ENCODE measurements at places on chromosomes 13 and 19.

GRCh38 chr19:41959056-41960053, at the start of gene RABAC1:
Gene RABAC1, minus strand, starts transcription at chr19:41959321. Its CDS starts 29 bp downstream, at chr19:41959292.
- peak; percentile 96 for DNase-seq

- DNase-seq, result no peak
These were observed 118.4 kb upstream of the SLC7A1 start for GRCh38 chr13:29713839-29714238.

- no peak for DNase-seq
These were observed at the start of gene MISP for GRCh38 chr19:750640-751423. Gene MISP, plus strand, starts transcription at chr19:751112. Its CDS starts 5,835 bp downstream, at chr19:756947.

GRCh38 chr13:21058361-21058760, 3.0 kb downstream of the LATS2 start:
- DNase-seq, result no peak

DNA sequence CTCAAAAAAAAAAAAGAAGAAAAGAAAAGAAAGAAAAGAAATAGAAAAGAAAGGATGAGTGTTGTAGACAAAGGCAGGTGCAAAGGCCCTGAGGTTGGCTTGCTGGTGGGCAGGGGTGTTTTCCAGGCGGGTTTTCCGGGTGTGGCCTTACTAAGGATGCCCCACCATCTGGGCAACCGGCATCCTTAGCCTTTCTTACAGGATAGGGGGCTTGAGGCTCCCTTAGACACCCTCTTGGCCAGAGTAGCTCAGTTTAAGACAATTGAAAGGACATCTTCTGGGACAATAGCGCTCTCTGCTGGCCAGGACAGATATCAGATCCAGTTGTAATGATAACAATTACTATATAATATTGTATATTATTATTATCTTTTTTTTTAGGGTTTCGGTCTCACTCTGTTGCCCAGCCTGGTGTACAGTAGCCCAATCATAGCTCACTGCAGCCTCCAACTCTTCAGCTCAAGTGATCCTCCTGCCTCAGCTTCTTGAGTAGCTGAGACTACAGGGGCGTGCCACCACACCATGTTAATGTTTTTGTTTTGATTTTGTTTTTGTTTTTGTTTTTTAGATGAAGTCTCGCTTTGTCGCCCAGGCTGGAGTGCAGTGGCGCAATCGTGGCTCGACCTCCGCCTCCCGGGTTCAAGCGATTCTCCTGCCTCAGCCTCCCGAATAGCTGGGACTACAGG, 1.4 kb upstream of the QTRT1 start:
- DNase-seq, result no peak

- DNase-seq, result no peak
These were observed 8.2 kb upstream of the BBC3 start for GRCh38 chr19:47239152-47239551.

GRCh38 chr19:47625650-47626049, 16.7 kb downstream of the BICRA start:
- no peak for DNase-seq

DNA sequence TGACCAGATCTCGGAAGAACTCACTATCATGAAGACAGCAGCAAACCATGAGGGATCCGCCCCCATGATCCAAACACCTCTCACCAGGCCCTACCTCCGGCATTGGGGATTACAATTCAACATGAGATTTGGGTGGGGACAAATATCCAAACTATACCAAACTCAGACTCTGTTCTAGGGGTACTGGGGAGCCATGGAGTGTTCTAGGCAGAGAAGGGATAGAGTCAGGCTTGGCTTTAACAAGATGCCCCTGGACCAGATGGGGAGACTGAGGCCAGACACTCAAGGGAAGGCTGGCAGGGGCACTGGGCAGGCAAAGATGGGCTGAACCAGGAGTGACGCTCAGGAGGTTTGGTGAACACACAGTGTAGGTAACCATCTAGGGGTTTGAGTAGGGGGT, 11.9 kb upstream of the SCN1B start:
- DNase-seq, result no peak

GRCh38 chr13:98984118-98984517, 6.3 kb upstream of the DOCK9 start:
- DNase-seq, result no peak

DNA sequence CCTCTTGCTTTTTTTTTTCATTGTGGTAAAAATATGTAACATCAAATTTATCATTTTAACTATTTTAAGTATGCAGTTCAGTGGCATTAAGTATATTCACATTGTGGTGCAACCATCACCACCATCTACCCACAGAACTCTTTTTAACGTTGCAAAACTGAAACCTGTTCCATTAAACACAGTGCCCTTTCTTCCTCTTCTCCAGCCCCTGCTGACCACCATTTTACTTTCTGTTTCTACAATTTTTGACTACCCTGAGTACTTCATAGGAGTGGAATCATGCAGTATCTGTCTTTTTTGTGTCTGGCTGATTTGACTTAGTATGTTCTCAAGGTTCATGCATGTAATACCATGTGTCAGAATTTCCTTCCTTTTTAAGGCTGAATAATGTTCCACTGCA, 153.1 kb downstream of the FGF9 start:
- no peak for DNase-seq

- DNase-seq, result no peak
These were observed 3.3 kb upstream of the KCNC3 start for GRCh38 chr19:50332244-50333038.

DNA sequence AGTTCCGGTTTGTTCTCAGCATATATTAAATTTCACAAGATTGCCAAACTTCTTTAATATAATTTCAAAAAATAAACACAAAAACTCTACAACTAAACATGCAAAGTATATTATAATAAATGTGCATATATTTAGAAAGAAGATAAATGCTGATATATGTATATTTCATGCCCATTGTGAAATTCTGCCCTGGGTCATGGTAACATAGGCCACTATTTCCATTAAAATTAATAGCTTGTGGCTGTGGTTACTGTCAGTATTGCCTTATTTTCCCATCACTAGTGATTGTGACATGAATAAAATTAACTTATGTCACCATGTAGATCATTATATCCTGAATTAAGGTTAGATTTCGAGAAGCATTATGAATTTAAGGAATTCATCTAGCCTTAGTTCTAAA, 410.9 kb downstream of the DACH1 start:
- no peak for DNase-seq

DNA sequence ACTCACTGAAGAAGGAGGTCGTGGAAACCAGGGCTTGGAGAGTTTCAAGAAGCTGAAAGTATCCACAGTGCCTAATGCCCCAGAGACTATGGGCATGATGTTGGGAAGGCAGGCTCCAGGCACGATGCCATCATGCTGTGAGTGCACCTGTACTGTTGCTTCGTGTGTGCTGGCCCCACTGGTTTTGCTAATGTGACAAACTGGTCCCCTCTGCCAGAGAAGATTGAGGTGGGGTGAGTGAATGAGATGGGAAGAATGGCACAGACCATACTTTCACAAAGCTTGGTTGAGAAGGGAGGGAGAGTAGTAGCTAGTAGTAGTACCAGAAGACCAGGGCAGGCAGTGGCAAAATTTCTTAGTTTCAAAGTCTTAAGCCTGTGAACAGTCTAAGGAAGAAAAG, 19.0 kb upstream of the POP4 start:
- DNase-seq, result no peak

DNA sequence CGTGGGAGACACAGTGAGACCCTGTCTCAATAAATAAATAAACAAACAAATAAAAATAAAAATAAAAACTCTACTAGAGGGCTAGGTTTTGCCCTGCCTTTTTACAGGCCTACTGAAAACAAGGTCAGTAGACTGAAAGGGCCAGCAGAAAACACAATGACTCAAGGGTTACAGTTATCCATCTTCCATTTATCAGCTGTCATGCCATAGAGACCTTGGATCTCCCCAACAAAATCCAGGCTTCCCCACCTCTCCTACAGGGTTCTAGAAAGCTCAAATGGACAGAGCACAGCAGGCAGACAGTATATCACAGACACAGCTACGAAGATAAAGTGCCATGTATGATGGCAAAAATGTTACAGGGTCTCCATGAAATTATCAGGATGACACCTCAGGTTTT, 54.4 kb downstream of the FOXO1 start:
- no peak for DNase-seq

DNA sequence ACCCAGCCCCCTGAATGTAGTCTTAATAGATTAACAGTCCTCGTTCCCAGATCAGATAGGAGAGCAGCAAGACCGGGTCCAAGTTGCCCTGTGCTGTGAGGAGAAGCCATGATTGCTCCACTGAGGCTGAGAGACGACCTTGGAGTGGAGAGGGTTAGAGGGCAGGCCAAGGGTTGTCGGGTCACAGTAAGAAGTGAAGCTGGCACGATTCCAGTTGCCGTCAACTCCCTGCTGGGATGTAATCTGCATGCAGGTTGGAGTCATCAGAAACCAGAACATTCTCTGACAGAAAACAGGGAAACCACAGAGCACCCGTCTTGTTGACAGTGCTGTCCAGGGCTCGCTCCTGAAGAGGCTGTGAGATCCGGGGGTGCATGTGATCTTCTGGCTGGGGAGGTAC, 19.0 kb upstream of the ATP11A start:
- DNase-seq, result no peak

GRCh38 chr13:35927567-35928021, 203.6 kb downstream of the DCLK1 start:
- DNase-seq, result no peak

Measured in dorsolateral prefrontal cortex (tissue), 122 donors.